HEK293T (cell line): ENCODE measurements at places on chromosomes 1 and 21.

DNA sequence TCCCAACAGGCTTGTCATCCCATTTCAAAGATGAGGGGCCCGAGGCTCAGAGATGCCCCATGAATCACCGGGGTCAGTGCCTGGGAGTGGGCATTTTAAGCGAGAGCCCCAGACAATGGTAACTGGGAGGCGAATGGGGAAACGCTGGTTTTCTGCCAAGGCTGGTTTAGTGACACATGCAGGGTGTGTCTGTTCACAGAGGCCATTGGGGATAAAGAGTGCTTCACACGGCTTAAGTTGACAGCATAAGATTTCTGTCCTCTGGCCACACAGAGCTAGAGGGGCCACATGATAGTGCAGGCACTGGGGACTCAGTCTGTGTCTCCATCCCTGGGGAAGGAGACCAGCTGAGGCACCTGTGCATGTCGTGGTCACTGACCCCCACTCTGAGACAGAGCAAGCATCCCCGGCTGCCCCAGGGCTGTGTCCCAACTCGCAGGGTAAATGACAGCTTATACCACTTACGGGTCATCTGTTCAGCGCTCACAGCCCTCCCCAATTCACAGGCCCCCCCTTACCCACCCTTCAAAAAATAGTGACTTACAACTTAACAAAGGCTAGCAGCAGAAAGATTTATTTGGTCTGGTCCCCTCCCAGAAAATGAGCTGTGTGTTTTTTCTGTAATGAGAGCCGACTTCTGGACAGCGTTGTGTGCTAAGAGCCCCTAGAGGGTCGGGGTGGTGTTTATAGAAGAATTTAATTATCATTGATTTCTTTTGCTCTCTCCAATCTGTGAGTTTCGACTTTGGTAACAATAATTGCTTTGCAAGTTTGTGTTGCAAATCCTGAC lies 34.9 kb upstream of the ARHGEF16 start:
- peak; percentile 49 for DNase-seq

DNA sequence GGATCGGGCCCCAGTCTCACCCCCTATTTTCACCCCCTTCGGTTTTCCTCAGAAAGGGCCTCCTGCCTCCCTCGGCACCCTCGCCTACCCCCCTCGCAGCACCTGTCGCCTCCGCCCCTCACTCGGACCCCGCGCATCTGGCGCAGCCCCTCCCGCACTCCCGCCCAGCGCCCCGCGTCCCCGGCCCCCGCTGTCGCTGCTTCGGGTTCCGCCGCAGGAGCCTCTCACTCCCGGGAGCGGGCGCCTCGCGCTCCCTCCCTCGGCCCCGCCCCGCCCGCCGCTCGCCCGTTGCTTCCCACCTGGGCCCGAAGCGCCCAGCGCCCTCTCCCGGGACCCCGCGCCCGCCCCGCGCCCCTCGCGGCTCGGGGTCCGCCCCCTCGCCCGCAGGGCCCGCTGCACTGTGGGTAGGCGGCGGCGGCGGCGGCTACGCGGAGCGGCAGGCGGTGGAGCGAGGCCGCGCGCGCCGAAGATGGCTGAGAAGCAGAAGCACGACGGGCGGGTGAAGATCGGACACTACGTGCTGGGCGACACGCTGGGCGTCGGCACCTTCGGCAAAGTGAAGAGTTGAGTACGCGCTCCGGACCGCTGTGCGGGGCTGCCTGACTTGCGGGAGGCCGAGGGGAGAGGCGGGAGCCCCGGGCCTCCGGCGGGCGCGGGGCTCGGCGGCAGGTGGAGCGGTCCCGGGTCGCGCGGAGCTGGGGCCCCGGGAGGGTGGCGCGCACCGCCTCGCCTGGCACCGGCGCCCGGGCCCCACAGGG lies at the start of gene PRKAA2:
Gene PRKAA2, plus strand, starts transcription at position 396 of the 758 bp plus-strand sequence. Its CDS starts 74 bp downstream, at position 470.
- peak; percentile 75 for DNase-seq

DNA sequence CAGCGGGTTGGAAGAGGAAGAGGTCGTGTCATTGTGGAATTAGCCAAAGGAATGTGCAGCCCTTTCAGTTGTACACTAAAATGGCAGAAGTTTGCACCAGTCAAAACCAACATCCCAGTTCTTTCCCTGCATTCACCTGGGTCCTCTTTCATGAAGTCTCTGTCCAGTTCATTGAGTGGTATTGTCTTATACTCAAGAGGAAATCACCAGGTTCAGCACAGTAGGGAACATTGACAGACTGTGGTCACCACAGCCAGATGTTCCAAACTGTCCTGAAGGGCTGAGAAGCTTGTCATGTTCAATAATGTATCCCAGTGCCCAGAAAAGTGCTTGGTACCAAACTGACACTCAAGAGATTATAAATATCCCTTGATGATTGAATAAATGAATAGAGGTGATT lies 131.6 kb downstream of the GLUL start:
- DNase-seq: no peak

DNA sequence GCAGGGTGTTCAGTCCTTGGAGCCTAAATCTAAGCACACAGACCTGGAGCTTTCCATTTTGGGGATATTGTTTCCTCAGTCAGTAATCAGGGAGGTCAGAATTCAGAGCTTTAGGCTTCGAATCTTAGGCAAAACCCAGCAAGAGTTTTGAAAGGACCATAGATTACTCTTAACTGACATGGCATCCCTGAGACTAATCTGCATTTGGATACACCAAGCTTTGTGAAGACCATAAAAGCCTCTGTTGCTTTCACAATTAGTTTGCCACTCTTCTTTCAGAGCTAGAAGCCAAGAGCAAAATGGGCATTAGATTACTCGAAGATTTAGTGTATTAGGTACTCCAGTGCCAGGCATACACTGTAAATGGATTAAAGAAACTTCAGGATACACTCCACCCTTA lies 131.8 kb upstream of the GREM2 start:
- DNase-seq: no peak

- no peak for DNase-seq
Observed at GRCh38 chr1:7550261-7550865, 220.7 kb upstream of the VAMP3 start.

DNA sequence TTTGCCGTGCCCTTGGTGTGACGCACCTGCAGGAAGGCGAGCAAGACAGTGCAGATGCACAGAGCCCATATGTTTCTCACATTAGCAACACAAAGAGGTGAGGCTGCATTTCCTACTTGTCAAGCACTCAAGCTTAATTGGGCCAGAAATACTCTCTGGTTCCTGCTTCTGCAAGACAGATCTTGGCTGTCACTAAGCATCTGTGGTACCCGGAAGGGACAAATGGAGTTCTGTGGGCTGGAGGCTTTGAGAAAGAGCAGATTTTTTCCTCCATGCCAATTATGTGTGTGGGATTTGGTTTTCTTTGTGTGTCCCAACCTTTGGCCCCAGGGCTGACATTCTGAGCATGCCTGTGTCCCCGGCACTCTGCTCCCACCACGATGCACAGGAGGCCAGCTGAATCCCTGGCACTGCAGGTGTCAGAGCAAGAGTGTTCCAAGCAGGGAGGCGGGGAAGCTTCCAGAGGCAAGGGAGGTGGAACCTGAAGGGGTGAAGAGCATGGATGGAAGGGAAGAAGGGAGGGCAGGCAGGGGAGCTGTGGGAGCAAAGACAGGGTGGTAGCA lies 52.0 kb upstream of the STUM start:
- DNase-seq: no peak

- DNase-seq: no peak
Observed at GRCh38 chr21:45280178-45280821, 7.4 kb downstream of the POFUT2 start.

DNA sequence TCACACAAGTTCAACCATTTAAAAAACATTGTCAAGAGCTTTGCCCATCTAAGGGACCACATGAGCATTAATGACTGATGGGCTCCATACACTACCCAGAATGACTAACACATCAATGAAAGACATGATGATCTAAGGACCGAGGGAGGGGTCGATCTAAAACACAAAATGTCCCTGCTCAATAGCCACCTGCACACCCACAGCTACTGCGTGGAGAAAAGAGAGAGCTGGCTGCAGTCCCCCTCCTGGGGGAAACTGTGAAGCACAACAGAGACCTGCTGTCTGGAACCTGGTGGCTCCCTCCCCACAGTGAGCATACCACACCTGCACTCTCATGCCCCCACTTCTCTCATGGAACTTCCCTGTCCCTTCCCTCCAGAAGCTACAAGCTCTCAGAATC lies 130.1 kb upstream of the ERG start:
- peak; percentile 23 for DNase-seq
